ENCODE measurements at places on chromosomes 7 and 10.

DNA sequence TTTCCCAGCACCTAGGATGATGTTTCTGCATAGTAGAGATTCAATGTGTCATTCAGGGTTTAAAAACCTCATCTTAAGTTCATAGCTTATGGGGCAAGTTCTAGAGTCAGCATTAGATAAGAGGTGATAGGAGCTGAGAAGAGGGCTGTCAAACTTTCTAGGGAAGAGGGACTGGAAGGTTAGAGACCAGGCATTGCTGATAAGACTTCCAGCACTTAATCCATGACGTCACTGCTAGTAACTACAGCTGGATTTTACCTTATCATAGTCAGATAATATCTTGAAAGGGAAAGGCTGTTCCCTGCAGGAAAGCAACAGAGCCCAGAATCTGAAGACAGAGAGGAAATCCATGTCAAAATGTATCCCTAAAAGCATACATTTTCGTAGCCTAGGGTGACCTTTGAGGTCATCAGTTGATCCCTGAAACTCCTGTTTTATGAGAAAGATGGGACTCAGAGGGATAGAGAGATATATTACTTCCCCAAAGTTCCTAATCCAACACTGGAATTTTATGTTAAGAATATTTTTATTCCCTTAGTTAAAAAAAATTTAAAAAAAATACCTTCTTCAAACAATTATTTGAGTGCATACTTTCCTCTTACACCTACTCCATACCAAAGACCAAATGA, 3.3 kb upstream of the CPED1 start:
- DNase-seq: no peak

DNA sequence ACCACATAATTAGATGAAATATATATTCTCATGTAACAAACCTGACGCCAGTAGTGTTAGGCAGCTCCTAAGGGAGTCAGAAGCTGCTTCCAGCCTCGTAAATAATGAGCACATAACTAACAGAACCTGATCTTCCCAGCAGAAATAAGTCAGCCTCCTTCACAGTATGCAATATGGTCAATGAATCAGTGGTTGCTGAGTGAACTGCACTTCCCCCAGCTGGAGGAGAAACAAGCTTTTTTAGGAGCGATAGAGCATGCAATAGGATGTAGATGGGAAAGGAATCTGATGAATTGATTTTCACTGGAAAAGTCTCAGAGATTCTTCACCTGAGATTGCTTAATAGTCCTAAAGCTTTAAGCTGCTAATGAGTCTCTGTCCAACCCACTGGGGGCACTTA, 337.2 kb upstream of the LRGUK start:
- DNase-seq: no peak

- no peak for DNase-seq
These were observed 243.1 kb downstream of the INHBA start for GRCh38 chr7:41459623-41460261.

GRCh38 chr7:70347463-70348254, 749.4 kb downstream of the AUTS2 start:
- DNase-seq: no peak

DNA sequence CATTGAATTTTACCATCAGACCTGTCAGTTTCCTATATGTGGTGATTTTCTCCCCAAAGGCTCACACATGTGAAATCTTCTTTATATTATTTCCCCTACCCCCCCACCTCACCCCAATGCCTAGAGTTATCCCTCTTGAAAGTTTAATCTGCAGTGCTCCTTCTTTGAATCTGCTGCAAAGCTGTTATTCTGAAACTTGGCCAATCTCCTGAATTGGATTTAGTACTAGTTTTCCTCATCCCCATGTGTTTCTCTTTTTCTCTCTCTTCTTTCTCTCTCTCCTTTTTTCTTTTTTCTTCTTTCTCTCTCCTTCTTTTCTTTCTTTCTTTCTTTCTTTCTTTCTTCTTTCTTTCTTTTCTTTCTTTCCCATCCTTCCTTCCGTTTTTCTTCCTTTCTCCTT, 886.2 kb downstream of the TYW1 start:
- DNase-seq: no peak

GRCh38 chr10:94546901-94547185, 1.3 kb downstream of the HELLS start:
- no peak for DNase-seq

GRCh38 chr10:14010101-14010558, 320.6 kb downstream of the FRMD4A start:
- DNase-seq: peak; percentile 61

GRCh38 chr7:86158111-86158510, 485.6 kb upstream of the GRM3 start:
- no peak for DNase-seq

GRCh38 chr7:157027568-157028198, 17.2 kb upstream of the MNX1 start:
- DNase-seq: no peak

DNA sequence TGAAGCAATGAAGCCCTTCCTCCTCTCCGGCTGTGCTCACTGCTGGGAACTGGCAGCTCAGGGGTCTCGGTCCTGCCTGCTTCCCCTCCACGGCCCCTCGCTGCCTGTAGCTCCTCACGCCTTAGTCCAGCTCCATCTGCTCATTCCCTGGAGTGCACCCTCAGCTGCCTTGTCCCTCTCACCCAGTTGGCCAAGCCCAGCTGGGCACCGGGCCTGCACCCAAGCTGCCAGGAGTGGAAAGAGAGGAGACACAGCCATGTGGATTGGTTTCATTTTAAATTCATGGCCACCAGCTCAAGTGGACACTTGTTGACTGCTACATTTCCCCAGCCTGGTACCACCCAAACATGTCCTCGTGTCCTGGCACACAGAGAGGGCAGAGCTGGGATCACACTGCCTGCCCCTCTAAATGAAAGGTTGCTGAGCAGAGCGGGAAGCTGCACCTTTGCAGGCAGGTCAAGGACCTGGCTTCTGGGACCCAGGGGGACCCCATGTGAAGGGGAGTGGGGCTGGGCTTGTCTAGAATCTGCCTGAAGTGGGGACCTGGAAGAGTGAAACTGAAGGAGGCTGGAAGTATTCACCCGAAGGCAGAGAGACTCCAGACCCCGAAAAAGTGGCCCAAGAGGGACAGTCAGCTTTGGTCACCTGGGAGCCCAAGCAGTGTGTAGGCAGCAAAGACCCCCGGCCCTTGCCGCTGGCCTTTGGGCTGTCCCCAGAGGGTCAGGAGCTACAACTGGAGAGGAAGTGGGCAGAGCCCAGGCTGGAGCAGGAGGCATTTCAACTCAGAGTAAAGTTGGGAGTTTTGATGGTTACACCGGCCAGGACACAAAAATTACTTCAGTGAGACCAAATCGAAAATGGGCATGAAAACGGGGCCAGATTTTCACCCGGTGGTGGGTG, 15.0 kb upstream of the BNIP3 start:
- DNase-seq: no peak

GRCh38 chr7:14637968-14638367, 264.6 kb downstream of the DGKB start:
- no peak for DNase-seq

- no peak for DNase-seq
These were observed 324.7 kb downstream of the ADARB2 start for GRCh38 chr10:1412531-1413189.

DNA sequence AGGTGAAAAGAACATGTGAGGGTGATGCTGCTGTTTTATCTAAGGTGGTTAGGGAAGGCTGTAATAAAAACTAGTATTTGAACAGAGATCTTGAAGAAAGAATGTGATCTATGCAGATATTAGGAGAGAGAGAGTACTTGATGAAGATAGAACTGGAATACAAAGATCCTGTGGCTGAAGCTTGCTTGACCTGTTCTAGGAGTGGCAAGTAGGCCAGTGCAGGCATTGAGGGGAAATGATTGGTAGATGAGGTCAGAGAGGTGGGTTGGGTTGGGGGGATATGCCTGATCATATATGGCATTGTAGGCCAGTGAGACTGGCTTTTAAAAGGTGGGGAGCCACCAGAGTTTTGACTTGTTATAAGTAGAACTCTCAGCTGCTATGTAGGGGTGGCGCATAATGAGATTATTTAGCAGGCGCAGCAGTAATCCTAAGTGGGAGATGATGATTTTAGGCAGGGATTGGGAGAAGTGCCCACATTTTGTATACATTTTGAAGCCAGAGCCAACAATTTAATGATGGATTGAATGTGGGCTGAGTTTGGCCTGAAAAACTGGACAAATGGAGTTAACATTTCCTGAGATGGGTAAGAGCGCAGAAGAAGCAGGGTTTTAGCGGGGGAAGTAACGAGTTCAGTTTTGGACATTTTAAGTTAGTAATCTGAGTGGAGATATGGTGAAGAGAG, 8.2 kb downstream of the CCSER2 start:
- DNase-seq: no peak

DNA sequence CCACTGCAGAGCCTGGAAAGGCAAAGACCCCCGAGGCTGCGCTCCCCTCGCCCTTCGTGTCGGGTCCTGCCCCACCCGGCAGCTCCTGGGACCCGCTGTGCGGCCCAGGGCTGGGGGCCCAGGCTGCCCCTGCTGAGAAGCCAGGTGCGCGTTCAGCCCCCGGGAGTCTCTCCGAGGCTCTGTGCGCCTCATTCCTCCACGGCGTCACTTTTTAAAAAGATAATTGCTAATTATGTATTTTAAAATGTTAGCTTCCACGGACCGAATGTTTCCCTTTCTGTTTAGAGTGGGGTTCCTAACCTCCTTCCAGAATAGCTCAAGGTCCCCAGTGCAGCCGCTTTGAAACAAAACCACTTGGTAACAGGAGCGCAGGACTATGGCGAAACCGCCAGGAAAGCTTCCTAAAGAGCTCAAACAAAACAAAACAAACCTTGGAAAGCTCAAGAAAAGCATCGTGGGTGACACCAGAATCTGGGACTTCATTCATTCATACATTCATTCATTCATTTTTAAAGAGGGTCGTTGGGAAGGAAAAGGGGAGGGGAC, 45.6 kb downstream of the PDIA4 start:
- peak; percentile 81 for DNase-seq

- DNase-seq: no peak
These were observed 266.9 kb downstream of the GRID1 start for GRCh38 chr10:86099542-86100334.

All from retina (tissue), 1 donor.